ENCODE measurements at places on chromosomes 11 and 22. TPM values are rescaled to one million over a fixed set of nuclear protein-coding genes. Genes with fewer than 3 reads are reported as not detected.

Gene HBB
- 9.5 TPM for total RNA-seq

Gene LDHAL6A
- 0.23 TPM for total RNA-seq

Gene RASD2
- 6.2 TPM for total RNA-seq

DNA sequence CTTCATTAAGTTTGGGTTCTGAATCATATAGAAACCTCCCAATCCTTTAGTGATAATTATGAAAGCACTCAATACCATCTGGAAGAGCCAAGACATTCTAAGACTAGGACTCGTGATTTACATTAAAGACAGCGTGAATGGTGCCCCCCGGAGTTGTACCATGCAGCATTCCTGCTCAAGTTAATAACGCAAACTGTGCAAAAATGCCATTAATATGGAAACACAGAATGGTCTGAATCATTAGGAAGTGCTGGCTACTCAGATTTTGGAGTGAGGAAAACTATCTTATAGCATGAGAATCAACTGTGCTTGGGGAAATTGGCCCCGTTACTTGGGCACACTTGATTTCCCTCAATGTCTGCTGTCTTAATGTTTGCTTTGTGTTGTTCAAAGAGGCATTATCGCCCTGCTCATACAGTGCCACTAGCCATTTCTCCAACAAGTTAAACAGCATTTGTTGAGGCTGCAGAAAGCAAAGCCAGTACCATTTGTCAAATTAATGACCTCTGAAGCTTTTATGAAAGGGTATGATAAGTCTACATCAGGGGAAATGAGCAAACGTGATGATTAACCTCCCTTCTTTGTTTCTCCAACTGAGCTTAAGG lies 18.5 kb upstream of the TPH1 start:
- DNase-seq: no peak

- DNase-seq: no peak
These were observed 1068.3 kb downstream of the OPCML start for GRCh38 chr11:132464003-132464342.

- no peak for DNase-seq
These were observed 27.3 kb upstream of the TMEM41B start for GRCh38 chr11:9341638-9342178.

DNA sequence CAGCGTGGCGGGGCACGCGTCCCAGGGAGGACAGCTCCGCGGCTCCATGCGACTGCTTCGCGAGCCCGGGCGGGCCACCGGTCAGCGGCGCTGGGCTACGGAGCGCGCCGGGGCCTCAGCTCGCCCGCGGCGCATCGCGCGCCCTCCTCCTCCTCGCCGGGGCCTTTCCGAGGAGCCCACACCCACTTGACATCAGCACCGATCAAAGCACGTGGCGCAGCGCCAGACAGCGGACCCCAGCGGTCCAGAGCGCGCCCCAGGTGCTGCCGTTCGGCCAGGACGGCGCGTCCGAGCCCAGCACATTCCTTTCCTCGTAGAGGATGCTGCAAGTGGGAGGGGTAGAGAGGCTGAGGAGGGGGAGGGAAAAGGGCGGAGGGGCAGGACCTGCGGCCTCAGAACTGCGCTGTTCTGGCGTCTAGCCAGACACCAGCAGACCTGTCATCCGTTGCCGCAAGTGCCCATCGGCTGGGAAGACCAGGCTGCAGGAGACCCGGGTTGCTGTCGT lies 88.6 kb downstream of the PLEKHA7 start:
- peak; percentile 30 for DNase-seq

GRCh38 chr22:48819232-48819631 lies 1008.4 kb downstream of the BRD1 start:
- no peak for DNase-seq

DNA sequence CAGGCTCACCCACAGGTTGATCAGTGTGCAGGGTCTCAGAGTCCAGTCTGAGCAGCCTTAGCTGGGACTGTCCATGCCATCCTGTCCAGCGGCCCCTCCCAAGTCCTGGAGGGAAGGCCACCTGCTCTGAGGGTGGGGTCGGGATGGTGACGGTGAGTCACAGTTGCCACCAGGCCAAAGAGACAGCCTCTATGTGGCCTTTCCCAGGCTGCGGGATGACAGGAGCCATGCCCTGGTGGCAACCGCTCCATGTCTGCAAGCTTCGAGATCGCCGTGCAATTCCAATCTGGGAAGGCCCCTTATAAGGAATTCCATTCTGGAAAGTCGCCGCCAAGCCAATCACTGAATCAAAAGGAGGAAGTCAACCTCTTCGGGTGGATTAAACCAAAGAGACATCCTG lies 47.5 kb downstream of the RTL6 start:
- no peak for DNase-seq
